Esophagus muscularis mucosa (tissue), 4 donors: ENCODE measurements at places on chromosomes 3 and 15. TPM values are rescaled to one million over a fixed set of nuclear protein-coding genes. Genes with fewer than 3 reads are reported as not detected.
A peak's percentile ranks its signal among the peaks of the same experiment; 100 is the strongest.

- H3K4me1 ChIP-seq: peaks cover 17% of the 10 kb centered on the region
- no peaks in the 10 kb centered on the region for H3K27me3 ChIP-seq
- H3K27ac ChIP-seq: no peak overlapping the region
- DNase-seq: no peak
- H3K36me3 ChIP-seq: no peaks in the 10 kb centered on the region
Measured at GRCh38 chr3:34013818-34014570, 215.6 kb downstream of the PDCD6IP start.

DNA sequence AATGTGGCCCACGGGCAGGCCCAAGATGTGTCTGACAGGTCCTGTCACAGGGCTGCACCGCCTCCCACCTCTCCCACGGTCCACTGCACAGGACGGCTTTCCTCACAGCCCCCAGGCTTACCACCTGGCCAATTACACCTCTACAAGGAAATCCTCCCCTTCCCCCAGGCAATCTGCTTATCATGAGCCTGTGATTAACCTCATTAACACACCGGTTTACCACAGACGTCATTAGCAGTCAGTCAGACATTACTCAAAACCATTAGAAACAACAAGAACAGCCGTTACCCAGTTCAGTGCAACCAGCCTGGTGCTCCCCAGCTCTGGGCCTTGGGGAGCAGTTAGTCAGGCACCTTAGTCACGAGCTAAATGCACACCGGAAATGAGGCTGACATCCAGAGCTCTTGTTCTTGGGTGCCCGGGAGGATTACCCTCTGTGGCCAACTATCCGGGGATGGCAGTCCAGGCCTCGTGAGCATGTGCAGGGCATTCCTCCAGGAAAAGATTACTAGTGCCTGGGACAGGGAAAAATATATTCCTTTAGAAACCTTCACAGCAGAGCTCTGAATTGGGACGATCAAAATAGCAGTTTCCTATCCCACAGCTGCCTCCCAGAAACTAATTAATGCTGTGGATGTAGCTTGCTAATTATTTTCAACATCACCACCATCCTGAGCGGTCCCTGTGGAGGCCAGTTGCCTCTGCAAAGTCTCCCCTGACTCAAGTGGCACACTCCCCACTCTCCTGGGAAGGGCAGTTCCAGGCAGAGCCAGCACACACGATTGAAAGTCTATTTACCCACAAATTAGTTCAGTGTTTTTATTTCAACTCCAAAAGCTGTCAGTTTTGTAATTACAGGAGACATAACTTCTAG is 117.4 kb upstream of the ZBED2 start:
- peak overlapping the region; percentile 30 for H3K27ac ChIP-seq
- H3K4me1 ChIP-seq: peaks cover 9% of the 10 kb centered on the region
- no peaks in the 10 kb centered on the region for H3K36me3 ChIP-seq

DNA sequence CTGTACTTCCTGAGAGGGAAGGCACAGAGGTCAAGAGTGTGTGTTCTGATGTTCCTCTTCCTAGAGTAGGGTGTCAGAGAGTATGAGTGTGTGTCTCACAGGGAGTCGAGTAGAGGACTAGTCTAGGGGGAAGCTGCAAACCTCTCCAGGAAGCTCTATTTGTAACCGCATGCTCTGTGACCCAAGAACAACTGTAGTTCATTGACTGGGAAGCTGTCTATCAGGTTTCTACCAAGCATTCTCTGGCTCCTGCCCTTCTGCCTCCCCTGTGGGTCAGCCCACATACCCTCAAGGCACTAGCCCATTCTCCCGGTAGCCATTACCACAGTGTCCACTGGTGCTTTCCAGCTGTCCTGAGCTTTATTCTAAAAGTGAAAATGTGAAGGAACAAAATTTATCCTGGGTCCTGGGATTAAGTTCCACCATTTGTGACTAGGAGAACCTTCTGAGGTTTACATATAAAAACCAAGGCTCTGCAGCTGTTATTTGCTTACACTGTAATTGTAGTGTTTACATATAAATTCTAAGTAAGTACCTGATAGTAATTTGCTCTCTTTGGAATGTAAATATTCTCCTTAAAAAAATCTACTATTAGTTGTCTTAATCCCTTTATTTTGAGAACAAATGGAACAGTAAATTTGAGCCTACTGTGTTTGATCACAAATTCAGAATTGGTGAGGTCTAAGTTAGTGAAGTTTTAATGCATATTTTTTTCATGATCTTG is 40.7 kb downstream of the MYRIP start:
- H3K4me3 ChIP-seq: no peak overlapping the region
- H3K4me1 ChIP-seq: no peaks in the 10 kb centered on the region
- no peaks in the 10 kb centered on the region for H3K36me3 ChIP-seq
- no peaks in the 10 kb centered on the region for H3K27me3 ChIP-seq

DNA sequence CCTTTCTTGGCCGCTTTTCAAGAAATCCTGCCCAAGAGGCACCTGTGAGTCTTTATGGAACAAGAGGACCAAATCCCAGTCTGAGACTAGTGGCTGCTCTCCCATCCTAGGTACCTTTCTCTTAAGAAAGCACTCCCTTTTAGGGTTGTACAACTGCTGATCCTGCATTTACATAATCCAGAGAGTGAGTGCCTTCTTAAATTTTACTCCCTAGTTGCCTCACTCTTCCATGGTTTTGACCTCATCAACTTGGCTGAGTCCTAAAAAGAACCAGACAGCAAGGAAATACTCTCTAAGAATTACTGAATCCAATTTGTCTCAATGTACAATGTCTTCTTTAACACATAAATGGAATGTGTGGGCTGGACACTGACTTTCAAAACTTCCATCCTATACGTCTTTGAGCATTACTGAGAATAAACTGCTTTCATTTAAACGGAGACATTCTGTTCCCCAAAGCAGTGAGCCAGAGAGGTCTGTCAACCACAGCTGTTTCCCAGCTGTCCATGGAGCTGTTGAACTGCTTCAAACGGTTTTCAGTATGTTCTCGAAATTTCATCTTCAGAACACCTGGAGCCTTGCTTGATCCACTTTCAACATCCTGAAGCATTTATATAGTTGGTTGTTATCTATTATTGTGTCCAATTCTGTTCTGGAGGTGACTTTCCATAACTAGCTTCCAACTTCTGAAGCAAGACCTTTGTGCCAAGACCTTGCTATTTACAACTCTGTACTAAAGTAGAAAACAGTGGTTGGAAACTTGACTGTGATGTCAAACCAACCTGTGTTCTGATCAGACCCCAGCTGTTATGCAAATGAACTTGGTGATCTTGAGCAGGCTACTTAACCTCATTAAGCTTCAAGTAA is 179.1 kb downstream of the SLC9A9 start:
- no peak overlapping the region for H3K27ac ChIP-seq
- peaks cover 1% of the 10 kb centered on the region for H3K4me1 ChIP-seq
- H3K27me3 ChIP-seq: no peaks in the 10 kb centered on the region
- no peak overlapping the region for H3K4me3 ChIP-seq

NME9 gene
- total RNA-seq: 0.40 TPM

MAP1A gene
- 30.0 TPM for total RNA-seq

COL8A1 gene
- 139 TPM for total RNA-seq

PLA1A gene
- 1.5 TPM for total RNA-seq

APBA2 gene
- 15.3 TPM for total RNA-seq
